ENCODE measurements at places on chromosomes 16 and 17.

DNA sequence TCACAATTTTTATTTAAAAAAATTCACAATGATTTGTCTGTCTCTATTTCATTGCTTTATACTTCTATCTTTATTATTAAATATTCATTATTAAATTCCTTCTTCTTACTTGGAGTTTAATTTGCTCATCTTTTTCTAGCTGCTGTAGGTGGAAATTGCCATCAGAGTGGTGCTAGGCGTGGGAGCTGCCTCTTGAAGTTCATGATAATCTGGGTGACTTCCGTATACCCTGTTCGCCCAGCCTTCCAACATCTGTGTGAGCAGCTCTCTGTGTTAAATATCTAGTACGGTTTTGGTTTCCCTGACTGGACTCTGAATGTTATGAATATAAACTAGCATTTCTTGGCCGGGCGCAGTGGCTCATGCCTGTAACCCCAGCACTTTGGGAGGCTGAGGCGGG lies 84.0 kb upstream of the RPH3AL start:
- DNase-seq: no peak

DNA sequence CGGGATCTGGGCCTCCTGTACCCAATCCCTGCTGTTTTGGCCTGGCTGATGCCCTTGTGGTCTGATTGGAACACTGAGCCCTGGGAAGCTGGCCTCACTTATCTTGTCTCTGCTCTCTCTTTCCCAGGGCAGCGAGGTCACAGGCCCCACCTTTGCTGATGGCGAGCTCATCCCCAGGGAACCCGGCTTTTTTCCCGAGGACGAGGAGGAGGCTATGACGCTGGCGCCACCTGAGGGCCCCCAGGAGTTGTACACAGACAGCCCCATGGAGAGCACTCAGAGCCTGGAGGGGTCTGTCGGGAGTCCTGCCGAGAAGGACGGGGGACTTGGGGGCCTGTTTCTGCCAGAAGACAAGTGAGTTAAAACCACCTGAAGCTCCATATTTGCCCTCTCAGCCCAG lies 126.0 kb downstream of the RAB11FIP4 start:
- DNase-seq: no peak

GRCh38 chr16:64947651-64948050 lies 174.2 kb downstream of the CDH11 start:
- DNase-seq: no peak

- DNase-seq: no peak
These were observed 174.0 kb downstream of the IRX3 start for GRCh38 chr16:54112451-54113206.

- no peak for DNase-seq
These were observed 26.3 kb downstream of the NFE2L1 start for GRCh38 chr17:48074322-48075081.

Measured in left forelimb (tissue), 1 donor.